ENCODE measurements at places on chromosomes 4 and X.

GRCh38 chr4:153034681-153035080 is 98.6 kb downstream of the FHDC1 start:
- no peak for DNase-seq

GRCh38 chr4:40524366-40525041 is 105.2 kb downstream of the RBM47 start:
- no peak for DNase-seq

DNA sequence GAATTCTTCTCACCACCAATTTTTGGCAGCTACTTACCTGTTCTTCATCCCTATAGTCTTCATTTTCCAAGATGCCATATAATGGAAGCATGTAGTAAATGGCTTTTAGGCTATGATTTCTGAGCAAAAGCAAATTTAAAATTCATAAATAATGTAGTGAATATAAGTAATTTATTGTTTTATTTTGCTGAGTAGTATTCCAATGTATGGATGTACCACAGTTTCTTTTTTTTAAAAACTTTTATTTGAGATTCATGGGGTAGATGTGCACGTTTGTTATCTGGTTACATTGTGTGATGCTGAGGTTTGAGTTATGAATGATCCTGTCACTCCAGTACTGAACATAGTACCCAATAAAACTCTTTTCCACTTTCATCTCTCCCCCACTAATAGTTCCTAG is 369.1 kb downstream of the IL15 start:
- DNase-seq, result no peak

DNA sequence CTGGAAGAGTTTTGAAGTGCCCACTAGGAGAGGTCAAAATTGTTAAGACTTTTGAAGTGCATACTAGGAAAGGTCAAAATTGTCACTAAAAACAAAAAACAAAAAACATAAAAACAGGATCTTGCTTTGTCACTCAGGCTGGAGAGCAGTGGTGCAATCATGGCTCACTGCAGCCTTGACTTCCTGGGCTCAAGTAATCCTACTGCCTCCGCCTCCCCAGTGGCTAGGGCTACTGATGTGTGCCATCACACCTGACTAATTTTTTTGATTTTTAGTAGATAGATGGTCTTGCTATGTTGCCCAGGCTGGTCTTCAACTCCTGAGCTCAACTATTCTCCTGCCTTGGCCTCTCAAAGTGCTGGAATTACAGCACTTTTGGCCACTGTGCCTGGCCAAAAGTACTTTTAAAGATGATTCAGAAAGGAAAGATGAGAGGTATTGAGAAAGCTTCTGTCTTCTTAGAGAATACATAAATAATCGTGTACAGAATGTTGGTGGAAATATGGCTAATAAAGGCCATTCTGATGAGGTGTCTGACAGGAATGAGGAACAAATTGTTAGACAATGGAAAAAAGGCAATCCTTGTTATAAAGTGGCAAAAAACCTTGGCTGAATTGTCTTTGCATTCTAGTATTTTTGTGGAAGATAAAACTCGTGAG is 43.3 kb upstream of the STX18 start:
- no peak for DNase-seq

- no peak for DNase-seq
Measured at GRCh38 chr4:159398236-159398638, 295.4 kb downstream of the RAPGEF2 start.

DNA sequence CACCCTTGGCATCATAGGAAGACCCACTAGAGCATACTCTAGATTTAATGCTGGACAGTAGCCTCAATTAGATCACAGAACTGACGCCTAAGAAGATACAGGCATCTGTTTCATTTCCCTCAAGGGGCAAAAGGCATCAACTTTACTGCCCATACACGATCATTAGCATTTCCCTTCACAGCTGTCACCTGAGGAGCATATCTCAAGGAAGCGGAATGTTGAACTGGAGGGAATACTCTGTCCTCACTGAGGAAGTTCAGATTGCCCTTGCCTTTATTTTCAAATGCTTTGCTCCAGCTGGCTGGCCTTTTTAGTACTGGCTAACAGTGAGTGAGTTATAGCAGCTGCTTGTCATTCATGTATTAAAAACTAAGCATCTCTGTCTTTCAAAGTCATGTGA is 508.4 kb upstream of the GALNT7 start:
- no peak for DNase-seq

- DNase-seq, result no peak
Measured at GRCh38 chrX:71998836-71999509, 88.3 kb downstream of the NHSL2 start.

GRCh38 chr4:80343887-80344286 is 8.4 kb downstream of the CFAP299 start:
- no peak for DNase-seq

GRCh38 chrX:78950009-78950835 is 5.0 kb downstream of the P2RY10 start:
- DNase-seq, result no peak

DNA sequence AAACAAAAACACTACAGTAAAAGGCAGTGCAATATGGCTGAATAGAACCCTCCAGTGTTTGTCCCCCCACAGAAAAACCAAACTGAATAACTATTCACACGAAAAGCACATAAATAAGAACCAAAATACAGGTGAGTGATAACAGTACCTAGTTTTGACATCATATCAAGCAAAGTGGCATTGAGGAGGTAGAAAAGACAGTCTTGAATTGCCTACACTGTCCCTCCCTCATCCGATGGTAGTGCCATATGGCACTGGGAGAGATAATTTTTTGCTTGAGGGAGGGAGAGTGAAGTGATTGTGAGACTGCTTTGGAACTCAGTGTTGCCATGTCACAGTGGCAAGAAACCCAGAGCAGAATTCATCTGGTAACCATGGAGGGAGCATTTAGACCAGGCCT is 99.2 kb downstream of the GPR174 start:
- DNase-seq, result no peak

DNA sequence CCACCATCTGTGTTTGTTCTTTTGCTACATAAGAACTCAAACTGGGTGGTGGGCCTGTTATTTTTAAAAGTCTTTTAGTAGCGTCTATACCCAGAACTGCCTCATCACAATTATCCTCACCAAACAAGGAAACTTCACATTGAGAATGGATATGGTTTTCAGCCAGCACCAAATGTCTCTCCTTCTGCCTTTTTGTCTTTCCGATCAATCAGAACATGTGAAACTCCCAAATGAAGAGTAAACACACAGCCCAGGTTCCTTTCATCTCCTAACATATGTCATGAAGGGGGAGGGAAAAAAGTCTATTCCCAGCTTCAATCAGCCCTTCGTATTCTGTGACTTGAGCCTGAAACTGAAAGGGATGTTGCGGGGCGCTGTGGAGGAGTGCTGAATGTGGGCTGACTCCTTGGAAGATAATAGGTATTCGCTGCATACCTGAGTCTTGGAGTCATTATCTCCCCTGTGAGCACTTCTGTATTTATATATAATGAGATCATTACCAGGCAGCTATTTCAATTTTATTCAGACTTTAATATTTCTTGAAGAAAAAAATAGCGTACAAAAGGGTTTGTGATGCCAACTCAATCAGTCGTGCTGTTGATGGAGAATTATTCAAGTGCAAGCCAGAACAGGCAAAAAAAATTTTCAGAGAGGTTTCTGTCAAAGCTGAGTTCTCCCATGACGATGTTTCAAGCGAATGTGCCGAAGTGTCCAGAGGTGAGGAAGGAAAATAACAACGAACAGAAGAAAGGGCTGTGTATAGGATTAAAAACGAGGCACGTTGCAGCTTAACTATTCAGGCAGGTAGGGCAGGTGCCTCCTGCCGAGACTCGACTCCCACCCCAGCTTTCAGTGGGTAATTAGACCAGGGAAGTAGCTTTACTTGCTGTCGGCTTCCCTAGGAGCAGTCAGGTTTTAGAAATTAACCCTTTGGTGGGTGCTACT is 163.9 kb upstream of the NOCT start:
- DNase-seq, result no peak

- no peak for DNase-seq
Measured at GRCh38 chr4:182564724-182565369, 321.6 kb downstream of the TENM3 start.

GRCh38 chr4:137762591-137762990 is 230.3 kb upstream of the PCDH18 start:
- no peak for DNase-seq

- no peak for DNase-seq
Measured at GRCh38 chrX:139881130-139881529, 51.7 kb downstream of the ATP11C start.

GRCh38 chr4:176187624-176188023 is 7.8 kb downstream of the SPATA4 start:
- no peak for DNase-seq

- no peak for DNase-seq
Measured at GRCh38 chr4:53346920-53347852, 18.7 kb downstream of the SCFD2 start.

DNA sequence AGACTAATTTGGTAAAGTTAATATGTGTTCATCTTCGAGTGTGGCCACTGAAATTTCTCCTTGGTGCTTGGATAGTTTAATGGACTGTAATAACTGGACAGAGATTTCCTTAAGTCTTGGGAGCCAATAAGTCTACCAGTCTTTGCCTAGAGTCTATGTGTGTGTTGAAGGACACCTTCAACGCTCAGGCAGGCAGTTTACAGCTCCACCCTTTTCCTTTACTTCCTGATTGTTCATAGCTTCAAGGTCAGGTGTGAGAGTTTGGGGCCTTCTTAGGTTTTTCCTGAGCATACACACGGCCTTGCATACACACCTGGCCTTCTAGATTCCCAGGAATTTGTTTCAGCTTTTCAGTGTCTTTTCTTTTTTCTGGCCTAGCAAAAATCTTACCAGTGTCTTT is 355.3 kb upstream of the AMOT start:
- DNase-seq, result no peak

- no peak for DNase-seq
Measured at GRCh38 chrX:45591650-45592049, 391.0 kb upstream of the DIPK2B start.

DNA sequence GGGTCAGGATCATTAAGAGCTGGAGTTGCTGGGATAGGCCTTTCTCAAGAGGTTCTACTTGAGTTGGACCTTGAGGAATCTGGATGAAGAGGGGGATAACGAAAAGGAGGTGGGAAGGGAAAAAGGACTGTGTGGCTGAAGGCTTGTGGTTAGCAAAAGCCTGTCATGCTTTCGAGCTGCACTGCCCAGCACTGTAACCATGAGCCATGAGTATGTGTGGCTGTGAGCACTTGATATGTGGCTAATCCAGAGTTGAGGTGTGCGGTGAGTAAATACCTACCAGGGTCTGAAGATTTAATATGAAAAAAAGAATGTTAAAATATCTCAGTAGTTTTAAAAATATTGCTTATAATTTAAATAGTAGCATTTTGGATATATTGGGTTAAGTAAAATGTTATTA is 11.4 kb downstream of the TMEM165 start:
- DNase-seq, result no peak

GRCh38 chr4:12889054-12889453 is 595.1 kb downstream of the RAB28 start:
- no peak for DNase-seq

- no peak for DNase-seq
Measured at GRCh38 chr4:17636341-17636695, 21.9 kb downstream of the MED28 start.

- DNase-seq, result no peak
Measured at GRCh38 chr4:188639479-188640100, 500.3 kb downstream of the TRIML1 start.

- DNase-seq, result no peak
Measured at GRCh38 chr4:96936886-96937285, 1097.0 kb downstream of the PDHA2 start.

DNA sequence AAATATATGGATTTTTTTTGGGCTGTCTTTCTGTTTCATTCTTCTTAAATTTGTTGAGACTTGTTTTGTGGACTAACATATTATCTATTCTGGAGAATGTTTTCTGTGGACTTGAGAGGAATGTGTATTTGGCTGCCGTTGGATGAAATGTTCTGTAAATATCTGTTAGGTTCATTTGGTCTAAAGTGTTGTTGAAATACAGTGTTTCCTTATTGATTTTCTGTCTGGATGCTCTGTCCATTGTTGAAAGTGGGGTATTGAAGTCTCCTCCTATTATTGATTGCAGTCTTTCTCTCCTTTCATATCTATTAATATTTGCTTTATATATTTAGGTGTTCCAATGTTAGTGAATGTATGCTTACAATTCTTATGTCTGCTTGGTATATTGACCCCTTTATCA is 431.8 kb downstream of the RAPGEF2 start:
- DNase-seq, result no peak
